ENCODE measurements at places on chromosomes 13 and 19. TPM values are rescaled to one million over a fixed set of nuclear protein-coding genes. Genes with fewer than 3 reads are reported as not detected.

DNA sequence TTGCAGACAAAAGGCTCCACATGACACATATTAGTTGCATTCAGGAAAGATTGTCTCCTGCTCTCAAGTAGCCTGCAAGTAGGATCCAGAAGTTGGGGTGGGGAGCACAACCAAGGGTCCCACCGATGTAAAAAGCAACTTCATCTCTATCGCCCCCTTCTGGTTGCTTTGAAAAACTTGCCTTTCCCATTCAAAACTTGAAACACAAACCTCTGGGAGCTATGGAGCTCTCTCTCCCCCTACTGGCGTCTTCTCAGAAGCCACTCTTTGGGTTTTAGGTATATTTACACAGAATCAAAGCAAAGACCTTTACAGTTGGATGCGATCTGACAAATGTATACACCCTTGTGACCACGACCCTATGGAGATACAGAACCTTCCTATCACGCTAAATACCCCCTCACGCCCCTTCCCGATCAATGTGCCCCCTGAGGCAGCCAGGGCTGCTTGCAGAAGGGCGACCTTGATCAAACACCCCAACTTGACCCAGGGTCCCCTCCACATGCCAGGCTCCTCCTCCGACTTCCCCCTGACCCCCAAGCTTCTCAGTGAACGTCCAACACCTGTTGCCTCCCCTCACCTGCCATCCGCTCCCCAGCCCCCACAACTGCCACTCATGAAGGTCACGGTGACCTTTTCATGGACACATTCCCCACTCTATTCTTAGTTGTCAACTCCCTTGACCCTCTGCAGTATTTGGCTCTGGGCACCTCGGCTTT lies 10.1 kb downstream of the NOSIP start:
- peak overlapping the region; percentile 56 for H3K27ac ChIP-seq
- DNase-seq = peak; percentile 75
- no peaks in the 10 kb centered on the region for H3K36me3 ChIP-seq
- peaks cover 37% of the 10 kb centered on the region for H3K4me1 ChIP-seq
- H3K4me3 ChIP-seq = no peak overlapping the region

GRCh38 chr19:45485305-45486077 lies 11.4 kb downstream of the RTN2 start:
- H3K4me1 ChIP-seq = no peaks in the 10 kb centered on the region
- peak; percentile 95 for DNase-seq

The UNC13A gene
- 0.03 TPM for total RNA-seq

DNA sequence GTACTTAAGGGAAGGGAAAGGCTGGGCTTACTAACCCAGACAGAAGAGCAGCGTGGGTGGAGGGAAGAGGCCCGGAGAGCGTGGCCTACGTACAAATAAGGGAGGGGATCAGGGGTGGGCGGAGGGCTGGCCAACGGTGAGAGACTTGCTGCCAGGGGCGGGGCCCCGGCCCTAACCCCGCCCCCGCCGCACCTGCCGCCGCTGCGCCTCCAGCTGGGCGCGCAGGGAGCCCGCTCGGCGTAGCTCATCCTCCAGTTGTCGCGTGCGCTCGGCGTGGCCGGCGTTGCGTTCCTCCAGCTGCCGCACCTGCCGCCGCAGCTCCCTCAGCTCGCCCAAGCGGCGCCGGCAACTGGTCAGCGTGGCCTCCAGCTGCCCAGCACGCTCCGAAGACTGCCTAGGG lies 5.7 kb downstream of the HOOK2 start:
- DNase-seq = no peak
- no peaks in the 10 kb centered on the region for H3K27me3 ChIP-seq
- no peak overlapping the region for H3K27ac ChIP-seq
- no peak overlapping the region for H3K4me3 ChIP-seq
- peaks cover 7% of the 10 kb centered on the region for H3K36me3 ChIP-seq
- peaks cover 3% of the 10 kb centered on the region for H3K4me1 ChIP-seq

DNA sequence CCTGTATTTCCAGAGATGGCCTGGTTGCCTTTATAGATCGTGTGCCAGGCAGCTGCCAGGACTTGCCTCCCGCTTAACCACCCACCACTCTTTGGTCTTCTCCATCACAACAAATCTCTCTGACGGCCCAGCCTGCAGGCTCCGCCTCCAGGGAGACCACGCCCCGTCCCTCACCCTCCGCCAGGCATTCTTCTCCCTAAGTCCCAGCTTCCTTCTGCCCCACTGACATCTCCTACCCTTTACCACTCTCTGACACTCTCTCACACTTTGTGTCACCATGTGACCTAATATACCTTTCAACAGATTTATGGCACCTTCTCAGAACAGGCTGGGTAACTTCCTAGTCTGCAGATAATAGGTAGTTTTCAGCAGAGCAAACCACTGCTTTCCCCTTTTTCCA lies 95.1 kb downstream of the CAB39L start:
- H3K27ac ChIP-seq = no peak overlapping the region
- no peaks in the 10 kb centered on the region for H3K4me1 ChIP-seq
- no peak overlapping the region for H3K4me3 ChIP-seq
- no peak for DNase-seq

DNA sequence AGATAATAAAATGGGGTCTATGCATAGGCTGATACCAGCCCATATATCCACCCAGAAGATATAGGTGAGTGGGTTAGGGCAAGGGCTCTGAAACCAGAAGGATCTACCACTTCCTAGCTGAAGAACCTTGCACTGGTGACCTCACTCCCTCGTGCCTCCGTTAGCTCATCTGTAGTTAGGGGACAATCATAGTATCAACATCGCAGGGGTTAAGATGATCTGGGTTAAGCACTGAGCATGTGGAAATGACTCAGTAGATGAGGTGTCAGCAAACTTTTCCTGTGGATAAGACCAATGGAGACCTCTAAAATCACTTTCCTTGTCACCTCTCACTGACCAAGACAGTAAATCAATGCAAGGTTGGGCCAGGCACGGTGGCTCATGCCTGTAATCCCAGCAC lies 30.5 kb downstream of the TNFSF14 start:
- H3K4me3 ChIP-seq = no peak overlapping the region
- DNase-seq = no peak
- H3K27ac ChIP-seq = no peak overlapping the region

- peaks cover 8% of the 10 kb centered on the region for H3K27me3 ChIP-seq
- no peak for DNase-seq
- H3K4me3 ChIP-seq = no peak overlapping the region
- no peak overlapping the region for H3K27ac ChIP-seq
- no peaks in the 10 kb centered on the region for H3K36me3 ChIP-seq
- H3K4me1 ChIP-seq = no peaks in the 10 kb centered on the region
Measured at GRCh38 chr19:53989600-53990533, 1.6 kb upstream of the CACNG6 start.

DNA sequence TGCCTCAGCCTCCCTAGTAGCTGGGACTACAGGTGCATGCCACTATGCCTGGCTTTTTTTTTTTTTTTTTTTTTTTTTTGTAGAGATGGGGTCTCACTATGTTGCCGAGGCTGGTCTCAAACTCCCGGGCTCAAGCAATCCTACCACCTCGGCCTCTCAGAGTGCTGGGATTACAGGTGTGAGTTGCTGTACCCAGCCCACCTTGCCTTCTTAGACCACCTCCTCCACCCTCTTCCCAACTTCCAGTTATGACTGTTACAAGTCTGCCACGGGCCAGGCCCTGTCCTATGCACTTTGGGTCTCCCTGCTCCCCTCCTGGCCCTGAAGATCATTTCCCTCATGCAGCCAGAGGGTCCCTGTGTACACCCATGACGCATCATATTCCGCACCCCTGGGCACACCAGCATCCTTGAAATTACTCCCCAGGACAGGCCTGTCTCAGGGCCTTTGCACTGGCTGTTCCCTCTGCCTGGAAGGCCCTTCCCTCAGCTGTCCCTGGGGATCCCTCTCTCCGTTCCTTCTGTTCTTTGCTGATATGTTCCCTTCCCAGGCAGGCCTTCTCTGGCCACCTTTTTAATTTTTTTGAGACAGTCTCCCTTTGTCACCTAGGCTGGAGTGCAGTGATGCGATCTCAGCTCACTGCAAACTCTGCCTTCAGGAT lies 3.0 kb downstream of the LGALS4 start:
- H3K27me3 ChIP-seq = no peaks in the 10 kb centered on the region
- DNase-seq = no peak
- H3K4me1 ChIP-seq = no peaks in the 10 kb centered on the region

The KCTD15 gene
- total RNA-seq = 11.6 TPM

All from naive thymus-derived CD4-positive, alpha-beta T cell (primary cell).